Neural progenitor cell (in vitro differentiated cells): ENCODE measurements at places on chromosomes 16 and 17. TPM values are rescaled to one million over a fixed set of nuclear protein-coding genes. Genes with fewer than 3 reads are reported as not detected.
A peak's percentile ranks its signal among the peaks of the same experiment; 100 is the strongest.

The BAIAP3 gene
- total RNA-seq, result 0.34 and 4.0 TPM in 2 replicates

The PRRT2 gene
- 23.5 and 71.4 TPM in 2 replicates for total RNA-seq

DNA sequence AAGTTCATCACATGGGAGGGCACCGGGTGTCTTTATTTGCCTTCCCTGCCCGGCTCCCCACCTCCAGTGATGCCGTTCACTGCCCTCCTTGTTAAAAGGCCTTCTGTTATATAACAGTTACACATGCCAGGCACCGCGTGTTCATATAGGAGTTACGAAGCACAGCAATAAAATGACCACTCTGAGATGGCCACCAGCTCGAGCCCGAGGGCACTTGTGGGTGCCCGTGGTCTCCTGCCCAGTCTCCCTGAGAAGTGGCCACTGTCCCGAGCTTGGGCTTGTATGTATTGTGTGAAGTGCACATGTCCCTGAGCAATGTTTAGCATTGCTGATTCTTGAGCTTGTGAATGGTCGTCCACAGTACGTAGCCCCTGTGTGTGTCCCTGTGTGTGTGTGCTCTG is 355.6 kb downstream of the SEC14L1 start:
- no peak overlapping the region for H3K27ac ChIP-seq
- peaks cover 4% of the 10 kb centered on the region for H3K4me1 ChIP-seq

- no peaks in the 10 kb centered on the region for H3K36me3 ChIP-seq
- no peak overlapping the region for H3K27ac ChIP-seq
Observed at GRCh38 chr16:8583732-8584131, 6.6 kb downstream of the TMEM114 start.

DNA sequence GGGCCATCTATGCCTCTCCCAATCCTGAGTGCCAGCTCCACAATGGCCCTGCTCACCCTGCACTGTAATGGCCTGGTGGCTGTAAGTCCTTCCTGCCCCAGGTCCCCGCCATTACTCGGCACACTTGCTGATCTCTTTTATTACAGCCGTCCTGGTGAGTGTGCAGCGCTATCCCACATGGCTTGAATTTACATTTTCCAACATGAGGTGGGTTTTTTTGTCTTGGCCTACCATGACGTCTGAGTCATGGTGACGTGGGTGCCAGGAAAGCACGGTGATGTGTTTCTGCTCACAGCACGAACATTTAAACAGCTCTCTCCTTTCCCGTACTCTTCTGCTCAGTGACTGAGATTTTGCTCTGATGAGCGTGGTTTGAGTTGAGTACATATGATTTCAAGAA is 55.2 kb upstream of the FOXF1 start:
- H3K27ac ChIP-seq, result no peak overlapping the region
- no peaks in the 10 kb centered on the region for H3K36me3 ChIP-seq
- H3K27me3 ChIP-seq, result peaks cover 6% of the 10 kb centered on the region
- H3K4me1 ChIP-seq, result no peaks in the 10 kb centered on the region

DNA sequence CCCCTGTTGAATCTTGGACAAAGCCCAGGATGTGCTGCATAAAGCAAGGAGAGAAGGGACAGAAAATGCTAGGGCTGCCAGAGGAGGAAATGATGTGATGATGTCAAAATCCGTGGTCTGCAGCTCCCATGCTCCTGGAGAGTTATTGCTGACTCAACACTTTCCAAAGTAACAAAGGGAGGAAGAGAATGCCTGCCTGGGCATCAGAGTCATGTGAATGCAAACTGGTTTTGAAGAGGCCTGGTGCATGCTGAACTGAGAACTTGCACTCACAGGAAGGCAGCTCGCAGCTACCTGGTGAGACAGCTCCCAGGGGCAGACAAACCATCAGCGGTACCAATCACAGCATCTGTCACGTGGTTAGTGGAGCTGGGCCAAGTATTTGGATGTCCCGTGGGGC is 2.8 kb downstream of the MARVELD3 start:
- DNase-seq, result no peak
- H3K4me3 ChIP-seq, result no peak overlapping the region
- H3K27ac ChIP-seq, result no peak overlapping the region
- H3K27me3 ChIP-seq, result peaks cover 42% of the 10 kb centered on the region

- no peaks in the 10 kb centered on the region for H3K4me1 ChIP-seq
- no peak overlapping the region for H3K27ac ChIP-seq
- H3K27me3 ChIP-seq, result no peaks in the 10 kb centered on the region
- H3K4me3 ChIP-seq, result no peak overlapping the region
Observed at GRCh38 chr17:151886-152859, 14.8 kb downstream of the SCGB1C2 start.

DNA sequence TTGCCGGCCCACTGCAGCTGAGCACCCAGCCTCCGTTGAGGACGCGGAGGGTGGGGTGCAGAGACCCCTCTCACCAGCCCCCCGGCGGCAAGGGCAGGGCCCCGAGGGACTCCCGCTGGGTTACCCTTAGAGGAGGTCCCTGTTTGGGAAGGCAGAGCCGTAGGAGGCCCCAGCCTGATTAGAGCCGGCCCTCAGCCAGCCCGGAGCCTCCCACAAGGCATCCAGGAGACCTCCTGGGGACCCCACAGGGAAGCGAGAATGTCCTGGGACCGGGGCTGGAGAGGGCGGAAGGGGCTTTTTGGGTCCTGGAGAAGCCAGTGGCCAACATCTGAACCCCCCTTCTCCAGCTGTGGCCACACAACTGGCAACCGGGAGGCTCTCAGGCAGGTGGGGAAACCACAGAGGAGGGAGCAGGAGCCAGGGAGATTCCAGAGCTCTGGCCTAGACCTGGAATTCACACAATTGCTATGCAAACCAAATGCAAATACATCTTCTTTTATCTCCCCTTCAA is 21.7 kb upstream of the SP6 start:
- H3K27ac ChIP-seq, result no peak overlapping the region
- peak overlapping the region; percentile 28 for H3K4me3 ChIP-seq
- no peaks in the 10 kb centered on the region for H3K36me3 ChIP-seq
- no peak for DNase-seq

GRCh38 chr17:41061964-41062363 is 2.0 kb upstream of the KRTAP2-3 start:
- H3K4me1 ChIP-seq, result no peaks in the 10 kb centered on the region
- H3K36me3 ChIP-seq, result no peaks in the 10 kb centered on the region
- H3K27ac ChIP-seq, result no peak overlapping the region
- no peak for DNase-seq
- no peaks in the 10 kb centered on the region for H3K27me3 ChIP-seq
- H3K4me3 ChIP-seq, result no peak overlapping the region

DNA sequence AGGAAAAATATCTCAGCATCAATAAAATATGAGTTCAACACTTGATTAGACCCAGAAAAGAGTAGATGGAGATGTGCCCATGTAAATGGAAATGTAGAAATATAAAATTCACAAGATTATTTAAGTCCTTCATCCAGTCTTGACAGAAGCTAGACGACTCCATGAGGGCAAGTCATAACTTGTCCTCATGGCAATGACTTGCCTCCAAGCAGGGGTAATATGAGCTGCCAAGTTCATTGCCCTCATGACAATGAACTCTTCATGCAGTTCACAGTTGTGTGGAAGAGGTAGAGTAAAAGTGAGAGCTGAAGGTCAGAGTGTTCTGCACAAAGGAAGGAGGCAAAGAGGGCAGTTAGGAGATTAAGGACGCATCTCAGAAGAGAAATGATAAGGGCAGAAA is 22.3 kb downstream of the CDH11 start:
- H3K36me3 ChIP-seq, result no peaks in the 10 kb centered on the region
- H3K27ac ChIP-seq, result no peak overlapping the region
- no peaks in the 10 kb centered on the region for H3K27me3 ChIP-seq
- no peak overlapping the region for H3K4me3 ChIP-seq
- DNase-seq, result no peak

GRCh38 chr16:50338371-50339231 is 30.2 kb downstream of the BRD7 start:
- H3K27ac ChIP-seq, result no peak overlapping the region
- H3K4me3 ChIP-seq, result no peak overlapping the region
- DNase-seq, result no peak
- no peaks in the 10 kb centered on the region for H3K27me3 ChIP-seq
- peaks cover 22% of the 10 kb centered on the region for H3K36me3 ChIP-seq
- peaks cover 6% of the 10 kb centered on the region for H3K4me1 ChIP-seq

GRCh38 chr17:57750895-57751294 is 5.8 kb upstream of the CCDC182 start:
- no peaks in the 10 kb centered on the region for H3K36me3 ChIP-seq
- no peaks in the 10 kb centered on the region for H3K27me3 ChIP-seq
- DNase-seq, result no peak
